ENCODE measurements at places on chromosomes 12 and 14.

DNA sequence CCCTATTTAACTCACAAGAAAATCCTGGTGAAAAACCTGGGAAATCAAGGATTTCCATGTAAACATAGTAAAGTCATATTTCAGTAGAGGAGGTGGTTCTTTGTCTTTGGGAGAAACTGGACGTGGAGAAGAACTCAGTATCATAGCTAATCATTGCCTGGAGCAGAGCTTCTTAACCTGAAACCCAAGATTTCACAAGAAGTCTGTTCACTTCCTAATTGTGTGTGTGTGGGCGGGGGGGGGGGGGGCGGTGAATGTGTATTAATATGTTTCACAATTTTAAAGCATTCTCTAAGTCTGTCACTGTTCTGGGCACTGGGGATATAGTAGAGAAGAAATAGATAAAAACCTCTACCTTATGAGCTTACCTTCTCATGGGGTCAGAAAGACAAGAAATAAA, 96.7 kb upstream of the PPP4R3A start:
- DNase-seq = no peak

GRCh38 chr12:569091-569676, 94.1 kb downstream of the NINJ2 start:
- DNase-seq = no peak

DNA sequence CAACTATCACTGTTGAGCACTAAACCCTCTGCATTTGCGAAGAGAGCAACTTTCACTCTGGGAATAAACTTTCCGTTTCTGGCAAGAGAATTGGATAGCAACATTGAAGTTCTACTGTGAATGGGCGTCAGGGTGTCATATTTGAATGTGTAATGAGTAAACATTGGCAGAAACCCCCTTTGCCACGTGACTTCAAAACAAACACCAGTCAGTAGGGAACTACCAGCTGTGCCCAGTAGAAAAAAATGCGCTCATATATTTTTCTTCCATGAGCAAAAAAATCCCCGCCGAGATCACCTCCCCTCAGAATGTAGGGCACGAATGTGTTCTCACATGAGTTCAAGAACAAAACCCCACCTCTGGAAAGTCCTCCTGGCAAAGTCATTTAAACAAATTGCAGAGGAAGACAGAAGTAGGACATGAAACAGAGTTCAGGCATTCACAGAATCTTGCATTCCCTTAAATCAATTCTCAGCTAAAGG, 80.6 kb downstream of the BTG1 start:
- DNase-seq = peak; percentile 64

DNA sequence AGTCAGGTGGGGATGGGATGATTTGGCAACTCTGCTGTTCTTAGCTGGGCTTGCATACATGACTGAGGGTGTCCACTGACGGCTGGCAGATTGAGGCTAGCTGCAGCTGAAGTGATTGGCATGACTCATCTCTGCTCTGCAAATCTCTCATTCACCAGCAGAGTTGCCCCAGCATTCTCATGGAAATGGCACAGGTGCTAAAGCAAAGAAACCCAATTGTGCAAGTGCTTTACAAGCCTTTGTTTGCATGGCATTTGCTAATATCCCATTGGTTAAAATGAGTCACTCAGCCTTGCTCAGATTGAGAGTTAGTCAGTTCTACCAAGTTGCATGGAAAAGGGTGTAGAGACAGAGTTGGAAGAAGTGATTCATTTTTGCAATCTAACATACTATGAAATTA, 389.7 kb upstream of the FAR2 start:
- DNase-seq = no peak

DNA sequence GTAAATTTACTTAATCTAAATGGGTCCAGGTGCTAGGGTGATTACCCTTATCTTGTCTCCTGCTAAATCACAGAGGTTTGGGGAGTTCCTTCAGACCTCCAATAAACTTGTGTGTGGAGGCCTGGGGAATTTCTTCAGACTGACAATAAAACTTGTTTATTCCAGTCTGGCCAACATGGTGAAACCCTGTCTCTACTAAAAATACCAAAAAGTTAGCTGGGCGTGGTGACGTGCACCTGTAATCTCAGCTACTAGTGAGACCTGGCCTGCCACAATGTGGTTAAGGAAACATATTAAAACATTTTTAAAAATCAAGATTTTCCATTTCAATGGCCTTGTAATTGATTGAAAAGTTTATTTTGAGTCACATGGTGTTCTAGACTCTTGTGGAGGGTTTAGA, 126.9 kb upstream of the FGD4 start:
- no peak for DNase-seq
